IPS-NIHi11 (cell line): ENCODE measurements at places on chromosomes 11 and 22.
A peak's percentile ranks its signal among the peaks of the same experiment; 100 is the strongest.

DNA sequence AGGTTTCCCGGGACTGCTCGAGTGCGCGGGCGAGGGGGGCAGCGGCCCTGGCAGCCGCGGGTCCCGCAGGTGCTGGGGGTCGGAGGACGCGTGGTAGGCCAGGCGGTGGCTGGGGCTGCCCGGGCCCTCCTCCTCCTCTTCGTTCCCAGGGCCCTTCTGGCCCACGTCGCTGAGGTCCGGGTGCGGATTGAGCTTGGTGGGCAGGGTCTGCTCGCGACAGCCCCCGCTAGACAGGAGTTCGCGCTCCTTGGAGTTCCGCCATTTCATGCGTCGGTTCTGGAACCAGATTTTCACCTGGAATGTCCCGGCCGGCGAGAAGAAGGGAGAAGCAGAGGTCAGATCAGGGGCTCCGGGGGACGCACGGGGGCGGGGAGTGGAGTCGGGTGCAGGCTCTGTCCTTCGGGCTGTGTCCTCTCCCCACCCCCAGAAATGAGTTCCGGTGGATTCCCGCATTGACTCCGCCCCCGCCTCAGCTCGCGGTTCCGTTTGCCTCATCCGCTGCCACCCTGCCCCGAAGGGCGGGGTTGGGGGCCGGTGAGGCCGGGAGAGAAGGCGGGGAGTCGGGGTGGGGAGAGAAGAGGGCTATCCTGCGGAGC, 3.9 kb downstream of the DBX1 start:
- DNase-seq, result peak; percentile 74

GRCh38 chr11:119295178-119295577, 21.8 kb downstream of the MCAM start:
- DNase-seq, result no peak

- DNase-seq, result no peak
Observed at GRCh38 chr11:121933694-121934093, 182.3 kb downstream of the BLID start.

DNA sequence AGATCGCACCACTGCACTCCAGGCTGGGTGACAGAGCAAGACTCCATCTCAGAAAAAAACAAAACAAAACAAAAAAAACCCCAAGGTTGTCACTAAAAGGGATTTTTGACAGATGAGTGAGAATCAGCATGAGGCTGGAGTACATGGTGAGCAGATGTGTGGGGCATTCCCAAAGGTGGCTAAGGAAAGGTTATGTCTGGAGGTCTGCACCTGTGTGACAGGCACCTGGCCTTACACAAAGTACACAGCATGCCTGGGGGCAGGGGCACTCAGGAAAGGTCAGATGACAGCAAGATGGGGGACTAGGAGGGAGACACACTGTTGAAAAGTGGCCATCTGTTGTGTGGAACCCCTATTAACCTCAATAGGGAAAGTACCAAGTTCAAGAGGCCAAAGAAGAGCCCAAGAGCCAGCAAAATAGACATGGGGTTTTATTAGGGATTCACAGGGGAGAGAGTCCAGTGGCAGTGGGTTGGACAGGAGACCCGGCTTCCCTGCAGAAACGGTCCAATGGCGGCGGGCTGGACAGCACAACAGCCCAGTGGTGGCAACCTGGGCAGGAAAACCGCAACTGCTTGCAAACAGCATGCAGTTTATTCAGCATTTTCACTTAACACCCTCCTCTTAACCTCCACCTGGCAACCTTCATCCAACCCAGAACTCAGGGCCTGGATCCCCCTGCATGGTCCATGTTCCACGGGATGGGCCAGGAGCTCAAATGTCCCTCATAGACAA, 101.1 kb downstream of the MICAL2 start:
- DNase-seq, result no peak

DNA sequence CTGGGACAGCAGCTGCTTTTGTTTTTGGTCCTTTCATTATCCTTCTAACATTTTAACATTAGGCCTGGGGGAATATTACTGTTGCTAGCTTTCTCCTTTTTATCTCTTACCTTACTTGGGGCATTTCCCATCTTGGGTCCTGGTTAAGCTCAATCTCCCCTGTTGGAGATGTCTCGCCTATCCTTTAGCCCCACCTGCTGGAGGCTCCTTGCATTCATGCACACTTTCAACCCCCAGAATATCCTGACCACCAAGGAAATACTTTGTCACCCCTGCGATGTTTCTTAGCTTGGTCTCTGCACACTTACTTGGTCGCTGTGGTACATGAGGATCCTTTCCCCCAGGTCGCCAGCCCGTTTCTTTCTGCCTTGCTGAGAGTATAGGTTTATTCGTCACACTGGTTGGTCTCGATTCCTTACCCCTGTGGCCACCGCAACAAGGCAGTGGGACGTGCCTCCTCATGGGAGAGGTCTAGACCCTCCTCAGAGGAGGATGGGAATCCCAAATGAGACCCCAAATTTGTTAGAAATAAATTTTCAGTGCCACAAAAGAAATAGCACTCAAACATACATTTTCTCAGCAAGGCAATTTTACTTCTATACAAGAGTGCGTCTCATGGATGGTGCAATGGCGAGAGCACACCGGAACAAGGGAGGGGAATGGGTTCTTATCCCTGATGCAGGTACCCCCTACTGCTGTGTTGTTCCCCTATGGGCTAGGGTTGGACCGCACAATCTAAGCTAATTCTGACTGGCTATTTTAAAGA, 5.4 kb upstream of the TXN2 start:
- no peak for DNase-seq

DNA sequence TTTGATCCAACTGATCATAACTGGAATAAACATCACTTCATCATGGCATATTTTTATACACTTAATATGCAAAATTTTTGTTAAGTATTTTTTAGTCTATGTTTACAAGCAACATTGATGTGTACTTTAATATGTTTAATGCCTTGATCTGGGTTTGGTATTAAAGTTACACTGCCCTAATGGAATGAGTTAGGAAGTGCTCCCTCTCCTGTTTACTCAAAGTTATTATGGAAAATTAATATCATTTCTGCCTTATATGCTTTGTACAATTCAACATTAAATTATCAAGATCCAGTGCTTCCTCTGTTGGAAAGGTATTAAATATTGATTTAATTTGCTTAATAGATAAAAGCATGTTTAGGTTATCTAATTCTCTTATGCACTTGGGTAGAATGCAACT, 927.3 kb upstream of the RAG2 start:
- no peak for DNase-seq

DNA sequence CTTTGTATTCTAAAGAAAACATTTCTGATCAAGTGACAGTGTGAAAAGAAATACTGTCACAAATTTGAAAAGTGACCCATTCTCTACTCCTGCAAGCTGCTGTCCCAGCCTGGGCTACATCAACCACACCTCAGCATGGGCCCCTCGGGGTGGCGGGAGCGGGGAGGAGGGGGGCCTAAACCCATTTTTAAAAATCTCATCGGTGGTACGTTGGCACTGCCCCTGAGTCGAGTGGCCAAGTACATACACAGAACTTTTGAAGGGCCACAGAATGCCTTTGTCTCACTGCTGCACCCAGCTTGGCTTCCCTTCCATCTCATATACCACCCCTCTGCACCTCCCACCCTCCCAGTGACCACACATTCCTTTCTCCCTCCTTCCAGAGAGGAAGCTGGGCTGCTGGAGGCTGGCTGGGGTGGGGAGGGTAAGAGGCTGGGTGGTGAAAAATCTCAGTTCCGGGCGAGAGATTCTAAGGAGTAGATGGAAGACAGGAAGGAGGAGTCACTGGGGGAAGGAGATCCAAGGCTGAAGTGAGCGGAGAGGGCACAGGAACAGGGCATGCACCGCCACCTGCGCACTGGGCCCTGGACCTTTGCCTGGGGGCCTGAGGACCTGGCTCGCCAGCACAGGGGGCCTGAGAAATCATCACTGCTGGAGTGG, 21.1 kb downstream of the FXYD6 start:
- no peak for DNase-seq

DNA sequence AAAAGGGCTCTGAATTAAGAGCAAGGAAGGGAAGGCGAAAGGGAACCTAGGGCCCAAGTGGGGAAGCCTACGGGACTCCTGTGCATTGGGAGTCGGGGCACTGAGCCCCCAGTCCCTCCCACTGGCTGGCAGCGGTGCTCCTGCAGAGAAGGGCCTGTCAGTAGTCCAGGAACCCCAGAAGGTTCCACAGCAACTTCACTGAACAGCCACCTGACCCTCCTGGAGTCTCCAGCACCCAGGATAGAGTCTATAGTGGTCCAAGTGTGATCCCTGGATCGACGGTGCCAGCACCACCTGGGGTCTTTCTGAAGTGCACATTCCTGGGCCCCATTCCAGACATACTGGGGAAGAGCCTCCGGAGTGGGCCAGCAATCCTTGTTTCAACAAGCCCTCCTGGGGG, 100.0 kb upstream of the B3GAT1 start:
- no peak for DNase-seq

DNA sequence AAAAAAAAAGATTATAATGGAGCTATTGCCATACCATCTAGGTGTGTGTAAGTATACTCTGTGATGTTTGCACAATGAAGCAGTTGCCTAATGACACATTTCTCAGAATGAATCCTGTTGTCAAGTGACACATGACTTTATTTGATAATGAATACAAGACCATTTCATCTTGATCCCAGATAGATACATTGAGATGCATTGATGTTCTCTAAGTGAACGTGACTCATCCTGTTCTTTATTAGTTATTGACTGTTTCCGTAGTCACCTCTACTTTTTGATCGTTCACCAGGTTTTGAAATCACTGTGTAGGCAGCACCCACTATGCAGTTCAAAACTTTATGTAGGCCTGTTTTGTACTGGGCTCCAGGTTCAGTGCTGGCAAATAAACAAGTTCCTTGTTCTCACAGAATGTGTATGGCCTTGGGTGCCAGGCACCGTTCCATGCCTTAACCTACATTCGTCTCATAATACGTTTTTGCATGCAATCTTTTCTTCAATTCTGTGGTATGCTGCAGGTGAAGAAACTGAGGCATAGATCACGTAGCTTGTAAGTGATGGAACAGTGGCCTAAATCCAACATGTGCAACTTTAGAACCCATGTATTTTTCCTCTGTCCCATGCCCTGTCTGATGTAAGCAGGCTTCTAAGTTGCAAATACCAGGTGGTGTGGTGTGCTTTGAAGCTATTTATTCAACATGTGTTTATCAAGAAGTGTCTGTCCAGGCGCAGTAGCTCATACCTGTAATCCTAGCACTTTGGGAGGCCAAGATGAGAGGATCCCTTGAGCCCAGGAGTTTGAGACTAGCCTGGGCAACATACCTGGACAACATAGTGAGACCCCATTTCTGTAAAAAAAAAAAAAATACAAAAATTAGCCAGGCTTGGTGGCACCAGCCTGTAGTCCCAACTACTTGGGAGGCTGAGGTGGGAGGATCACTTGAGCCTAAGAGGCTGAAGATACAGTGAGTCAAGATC, 10.4 kb downstream of the SREBF2 start:
- no peak for DNase-seq

DNA sequence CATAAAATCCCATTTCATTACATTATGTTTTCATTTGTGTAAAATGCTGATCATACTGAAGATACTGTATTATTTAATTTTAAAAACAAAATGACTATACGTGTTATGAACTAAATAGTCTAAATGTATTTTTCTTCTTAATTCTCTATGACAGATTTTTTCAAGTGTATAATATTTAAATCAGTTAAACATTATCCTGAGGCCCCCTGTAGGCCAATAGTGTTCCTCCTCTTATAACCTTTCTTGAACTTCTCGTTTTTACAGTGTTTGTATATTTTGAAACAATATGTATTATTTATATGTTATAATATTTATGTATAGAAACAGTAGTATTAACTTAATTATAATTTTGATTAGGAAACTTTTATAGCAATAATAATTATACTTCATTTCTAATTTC, 151.1 kb upstream of the CHORDC1 start:
- DNase-seq, result no peak

GRCh38 chr11:16421826-16422225, 65.5 kb upstream of the SOX6 start:
- DNase-seq, result no peak

DNA sequence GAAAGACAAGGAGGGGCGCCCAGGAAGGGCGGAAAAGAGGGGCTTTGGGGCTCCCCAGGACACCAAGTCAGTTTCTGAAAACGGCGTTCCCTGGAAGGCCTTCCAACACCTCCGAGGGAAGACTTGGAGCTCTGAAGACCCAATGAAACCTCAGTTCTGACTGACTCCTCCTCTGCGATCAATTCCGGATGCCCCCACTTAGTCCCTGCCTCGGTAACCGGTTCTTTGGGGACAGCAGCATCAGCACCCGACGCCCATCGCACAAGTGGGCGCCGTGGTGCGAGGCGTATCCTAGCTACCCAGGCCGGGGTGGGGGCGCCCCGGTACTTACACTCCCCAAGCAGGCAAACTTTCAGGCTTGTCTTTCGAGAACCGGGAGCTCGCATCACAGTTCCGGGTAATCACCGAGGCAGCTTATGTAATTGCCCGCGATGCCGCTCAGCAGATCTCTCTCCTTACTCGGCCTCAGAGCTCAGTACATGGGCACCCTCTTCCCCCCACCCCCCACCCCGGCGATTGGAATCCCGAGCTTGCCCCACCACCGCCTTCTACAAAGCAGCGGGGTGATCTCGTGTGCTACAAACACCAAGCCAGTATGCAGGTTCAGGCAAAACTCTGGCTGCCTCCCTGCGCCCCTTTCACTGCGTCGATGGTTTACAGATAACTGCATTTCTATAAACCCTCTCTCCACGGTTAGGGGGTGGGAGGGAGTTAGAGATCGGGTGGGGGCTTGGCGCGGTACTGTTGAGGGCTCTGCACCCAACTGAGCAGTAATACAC, 2.0 kb downstream of the TENM4 start:
- peak; percentile 20 for DNase-seq

DNA sequence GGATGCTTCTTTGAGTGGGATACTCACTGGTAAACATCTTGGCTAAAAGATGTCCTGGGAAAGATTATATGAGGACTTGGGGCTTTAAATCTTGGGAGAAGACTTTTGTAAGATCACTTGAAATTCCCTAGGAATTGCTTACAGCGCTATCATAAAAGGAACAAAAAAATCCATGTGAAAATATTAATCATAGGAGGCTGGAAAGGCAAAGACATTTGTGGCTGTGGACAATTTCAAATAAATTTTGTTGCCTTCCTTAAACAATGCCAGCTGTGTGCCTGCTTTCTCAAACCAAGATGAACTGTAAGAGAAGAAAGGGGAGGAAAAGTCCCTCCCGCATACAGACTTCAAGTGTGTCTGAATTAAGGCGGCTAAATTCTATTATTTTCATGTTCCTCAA, 75.6 kb downstream of the SNX19 start:
- no peak for DNase-seq
